ENCODE measurements at places on chromosomes 6 and 20.

DNA sequence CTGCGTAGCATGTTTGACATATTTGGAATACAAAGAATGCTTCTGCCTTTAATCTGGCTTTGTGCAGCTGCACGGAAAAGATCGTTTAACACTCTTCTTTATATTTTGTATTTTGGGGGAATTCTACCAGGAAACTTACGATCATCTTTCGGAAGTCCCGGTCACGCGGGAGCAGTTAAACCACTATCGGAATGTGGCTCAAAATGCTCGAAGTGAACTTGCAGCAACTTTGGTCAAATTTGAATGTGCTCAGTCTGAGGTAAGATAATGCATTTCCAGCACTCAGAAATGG, 42.3 kb downstream of the CCDC170 start:
- no peak for ATAC-seq

DNA sequence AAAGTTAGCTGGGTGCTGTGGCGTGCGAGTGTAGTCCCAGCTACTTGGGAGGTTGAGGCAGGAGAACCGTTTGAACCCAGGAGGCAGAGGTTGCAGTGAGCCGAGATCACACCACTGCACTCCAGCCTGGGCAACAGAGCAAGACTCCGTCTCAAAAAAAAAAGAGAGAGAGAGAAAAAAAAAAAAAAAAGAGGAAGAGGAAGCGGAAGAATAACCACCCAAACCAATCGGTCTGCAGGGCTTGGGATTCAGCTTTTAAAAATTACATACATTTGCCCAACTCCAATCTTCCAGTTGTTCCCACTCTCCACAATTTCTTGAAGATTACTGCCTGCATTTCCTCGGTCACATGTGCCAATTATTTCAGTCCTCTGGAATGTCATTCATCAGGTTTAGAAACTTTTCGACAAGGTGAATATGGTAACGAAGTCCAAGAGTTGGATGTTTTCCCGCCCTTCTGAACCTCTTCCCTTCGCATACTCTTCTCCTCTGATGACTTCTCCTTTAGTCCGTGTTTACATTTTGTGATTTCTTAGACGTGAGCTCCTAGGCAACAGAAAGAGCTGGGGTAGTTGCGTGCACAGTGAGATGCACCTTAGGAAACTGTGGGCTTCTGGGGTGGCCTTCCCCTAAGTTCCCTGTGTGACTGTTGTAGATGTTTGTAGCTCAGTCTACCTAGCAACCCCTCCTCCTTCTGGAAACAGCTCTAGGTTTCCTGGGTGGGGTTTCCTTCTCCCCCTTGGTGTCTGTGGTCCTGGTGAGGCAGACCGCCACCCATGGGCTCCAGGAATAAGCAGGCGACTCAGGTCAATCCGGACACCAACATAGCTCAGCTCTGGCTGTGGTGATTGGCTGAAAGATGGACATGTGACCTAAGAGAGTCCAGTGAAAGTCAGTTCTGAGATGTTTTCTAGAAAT, 63.0 kb upstream of the NCOA3 start:
- peak; percentile 49 for ATAC-seq

GRCh38 chr20:59933849-59934585, 580 bp upstream of the SYCP2 start:
- ATAC-seq, result peak; percentile 83

DNA sequence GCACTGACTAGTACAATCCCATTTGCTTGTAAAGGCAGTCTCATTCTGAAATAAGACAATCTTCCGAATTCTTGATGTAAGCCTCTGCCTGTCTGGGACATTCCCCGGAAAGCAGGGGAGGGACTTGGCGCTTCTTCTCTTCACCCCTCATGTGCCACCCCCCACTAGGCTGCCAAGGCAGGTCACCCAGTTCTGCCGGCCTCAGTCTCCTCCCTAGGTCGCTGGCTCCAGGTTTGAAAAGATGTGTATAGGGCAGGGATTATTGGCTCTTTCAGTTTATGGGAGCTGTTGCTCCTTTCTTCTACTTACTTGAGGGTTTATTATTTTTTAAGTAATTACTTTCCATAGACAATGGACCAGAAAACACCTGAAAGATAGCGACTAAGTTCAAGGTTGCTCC, 158.1 kb upstream of the RPS6KA2 start:
- no peak for ATAC-seq
